ENCODE measurements at places on chromosomes 13 and 19.

DNA sequence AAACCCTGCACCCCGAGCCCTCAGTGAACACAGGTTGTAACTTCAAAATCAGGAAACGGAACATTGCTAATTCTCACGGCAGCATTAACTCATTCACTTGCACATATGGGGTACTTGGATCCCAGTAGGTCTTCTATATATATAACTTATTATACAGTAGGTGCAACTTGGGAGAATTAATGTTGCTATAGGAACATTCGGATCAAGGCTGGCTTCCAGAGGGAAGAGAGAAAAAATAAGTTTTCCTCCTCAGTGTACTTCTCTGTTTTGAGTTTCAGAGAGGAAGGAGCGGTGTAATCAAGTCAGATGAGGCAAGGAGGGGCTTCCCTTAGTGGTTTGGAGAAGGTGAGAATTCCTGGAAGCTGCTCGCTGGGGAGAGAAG lies 90.9 kb upstream of the ZNF507 start:
- DNase-seq = no peak

GRCh38 chr19:343451-343931 lies 1.1 kb downstream of the MIER2 start:
- no peak for DNase-seq

DNA sequence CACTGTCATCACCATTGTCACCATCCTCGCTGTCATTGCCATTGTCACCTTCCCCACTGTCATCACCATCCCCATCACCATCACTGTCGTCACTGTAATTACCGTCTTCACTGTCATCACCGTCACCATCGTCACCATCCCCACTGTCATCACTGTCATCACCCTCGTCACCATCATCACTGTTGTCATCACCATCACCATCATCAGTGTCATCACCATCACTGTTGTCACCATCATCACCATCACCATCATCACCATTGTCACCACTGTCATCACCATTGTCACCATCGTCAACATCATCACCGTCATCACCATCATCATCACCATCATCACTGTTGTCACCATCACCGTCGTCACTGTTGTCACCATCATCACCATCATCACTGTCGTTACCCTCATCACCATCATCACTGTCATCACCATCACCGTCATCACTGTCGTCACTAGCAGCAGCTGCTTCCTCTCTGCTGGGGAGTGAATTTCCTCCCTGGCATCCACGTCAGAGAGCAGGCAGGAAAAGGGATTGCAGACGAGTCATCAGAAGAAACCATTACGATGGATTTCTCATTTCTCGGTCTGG lies 27.3 kb downstream of the TMEM255B start:
- no peak for DNase-seq

- DNase-seq = no peak
These were observed 6.8 kb upstream of the ERF start for GRCh38 chr19:42261763-42262162.

DNA sequence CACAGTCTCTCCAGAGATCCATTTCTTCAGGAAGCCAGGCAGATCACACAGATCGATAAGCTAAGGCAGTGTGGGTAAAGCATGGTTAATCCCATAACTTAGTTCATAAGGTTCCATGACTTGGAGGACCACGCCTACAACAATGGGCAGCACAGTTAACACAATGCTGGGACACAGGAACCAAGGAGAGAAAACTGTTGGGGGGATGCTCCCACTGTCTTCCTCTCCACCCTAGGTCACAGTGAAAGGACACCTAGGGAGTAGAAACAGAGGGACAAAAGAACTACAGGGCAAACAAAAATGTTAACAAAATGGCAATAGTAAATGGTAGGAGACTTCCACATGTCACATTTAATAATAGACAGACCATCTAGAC lies 20.8 kb upstream of the ZNF181 start:
- no peak for DNase-seq

DNA sequence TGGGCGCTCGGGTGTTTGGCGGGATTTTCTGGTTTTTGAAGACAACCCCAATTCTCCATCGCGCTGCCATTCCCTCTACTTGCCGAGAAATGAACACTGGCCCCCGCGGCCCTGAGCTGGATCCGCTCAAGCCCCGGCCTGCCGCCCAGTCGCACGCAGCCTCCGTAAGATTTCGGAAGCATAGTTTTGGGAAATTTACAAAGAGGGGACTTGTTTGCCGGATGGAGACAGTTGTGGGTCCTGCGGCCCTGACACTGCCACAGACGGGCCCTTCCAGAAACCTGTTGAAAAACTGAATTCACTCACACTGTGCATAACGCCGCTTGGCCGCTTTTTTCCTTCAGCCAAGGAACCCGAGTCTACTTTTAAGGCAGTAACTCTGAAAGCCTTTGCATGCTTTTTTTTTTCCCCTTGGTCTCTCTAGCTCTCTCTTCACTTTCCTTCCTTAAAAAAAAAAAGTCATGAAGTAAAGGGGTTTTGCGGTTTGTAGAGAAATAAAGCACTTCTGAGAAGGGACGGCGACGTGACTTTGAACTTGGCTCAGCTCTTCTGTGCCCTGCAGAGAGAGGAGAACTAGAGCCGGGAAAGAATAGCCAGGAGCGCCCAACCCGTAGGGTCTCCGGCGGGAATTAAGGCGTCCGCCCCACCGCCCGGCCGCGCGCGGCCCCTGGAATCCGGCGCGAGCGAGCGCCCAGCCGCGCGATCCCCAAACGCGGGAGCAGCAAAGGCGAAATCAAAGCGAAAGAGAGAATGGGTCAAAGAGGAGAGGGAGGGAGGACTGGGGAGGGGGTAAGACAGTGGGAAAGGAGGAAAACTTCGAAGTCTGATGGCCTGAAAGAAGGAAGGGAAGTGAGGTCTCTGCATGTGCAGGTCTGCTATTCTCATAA lies 3.4 kb upstream of the ZIC2 start:
- no peak for DNase-seq

DNA sequence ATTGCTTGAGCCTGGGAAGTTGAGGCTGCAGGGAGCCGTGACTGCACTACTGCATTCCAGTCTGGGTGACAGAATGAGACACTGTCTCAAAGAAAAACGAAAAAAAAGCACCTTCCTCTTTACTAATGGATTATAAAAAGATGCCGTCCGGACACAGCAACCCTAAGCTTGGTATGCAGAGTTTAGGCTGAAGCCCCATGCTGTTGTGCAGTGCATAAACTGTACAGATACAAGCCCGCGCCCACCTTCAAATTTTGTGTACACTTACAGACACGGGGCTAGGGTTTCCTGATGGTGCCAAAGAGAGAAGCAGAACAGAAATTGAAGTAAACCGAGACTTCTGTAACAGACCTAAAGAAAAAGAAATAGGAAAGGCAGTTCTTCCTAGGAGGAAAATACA lies 9.0 kb downstream of the LPAR6 start:
- no peak for DNase-seq

GRCh38 chr19:558770-559439 lies 13.5 kb upstream of the BSG start:
- DNase-seq = no peak

- no peak for DNase-seq
These were observed 10.7 kb downstream of the SBNO2 start for GRCh38 chr19:1163283-1163933.

DNA sequence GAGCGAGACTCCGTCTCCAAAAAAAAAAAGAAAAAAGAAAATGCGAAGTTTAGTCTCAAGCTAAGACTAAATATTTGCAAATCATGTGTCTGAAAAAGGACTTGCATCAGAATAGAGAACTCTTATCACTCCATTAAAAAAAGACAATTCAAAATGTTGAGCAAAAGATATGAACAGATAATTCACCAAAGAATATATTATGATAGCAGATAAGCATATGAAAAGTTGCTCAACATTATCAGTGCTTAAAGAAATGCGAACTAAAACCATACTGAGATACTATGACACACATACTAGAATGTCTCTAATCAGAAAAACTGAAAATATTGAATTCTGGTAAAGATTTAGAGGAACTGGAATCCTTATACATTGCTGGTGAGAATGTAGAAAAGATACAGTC lies 38.7 kb upstream of the SACS start:
- no peak for DNase-seq

DNA sequence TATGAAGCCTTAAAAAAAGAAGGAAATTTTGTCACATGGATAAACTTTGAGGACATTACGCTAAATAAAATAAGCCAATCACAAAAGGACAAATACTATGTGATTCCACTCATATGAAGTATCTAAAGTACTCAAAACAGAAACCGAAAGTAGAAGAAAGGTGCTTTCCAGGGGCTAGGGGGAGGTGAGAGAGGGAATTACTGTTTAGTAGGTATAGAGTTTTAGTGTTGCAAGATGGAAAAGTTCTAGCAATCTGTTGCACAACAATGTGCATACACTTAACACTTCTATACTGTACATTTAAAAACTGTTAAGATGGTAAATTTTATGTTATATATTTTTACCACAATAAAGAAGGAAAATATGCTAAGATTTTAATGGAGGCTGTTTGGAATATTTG lies 83.0 kb downstream of the POLR1D start:
- no peak for DNase-seq

- no peak for DNase-seq
These were observed 494.9 kb downstream of the GPC6 start for GRCh38 chr13:93721483-93721882.

GRCh38 chr13:111184458-111185401 lies 69.6 kb downstream of the ARHGEF7 start:
- DNase-seq = peak; percentile 42

GRCh38 chr13:20848944-20849343 lies 53.6 kb downstream of the XPO4 start:
- DNase-seq = no peak

DNA sequence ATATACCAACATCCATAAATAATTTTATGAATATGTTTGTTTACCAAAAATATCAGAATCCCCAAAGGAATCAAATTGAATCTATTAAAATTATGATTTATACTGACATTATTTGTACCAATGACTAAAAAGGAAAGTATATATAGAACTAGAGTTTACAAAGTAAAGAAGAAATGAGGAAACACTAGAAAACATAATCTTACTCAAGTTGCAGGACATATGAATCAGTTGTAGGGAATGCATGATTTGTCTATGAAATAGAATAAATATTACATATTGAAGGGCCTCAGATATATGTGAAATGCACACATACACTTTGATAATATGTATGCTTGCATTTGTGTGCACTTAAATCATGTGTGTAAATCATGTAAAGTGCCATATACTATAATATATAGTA lies 1466.4 kb downstream of the EFNB2 start:
- no peak for DNase-seq

DNA sequence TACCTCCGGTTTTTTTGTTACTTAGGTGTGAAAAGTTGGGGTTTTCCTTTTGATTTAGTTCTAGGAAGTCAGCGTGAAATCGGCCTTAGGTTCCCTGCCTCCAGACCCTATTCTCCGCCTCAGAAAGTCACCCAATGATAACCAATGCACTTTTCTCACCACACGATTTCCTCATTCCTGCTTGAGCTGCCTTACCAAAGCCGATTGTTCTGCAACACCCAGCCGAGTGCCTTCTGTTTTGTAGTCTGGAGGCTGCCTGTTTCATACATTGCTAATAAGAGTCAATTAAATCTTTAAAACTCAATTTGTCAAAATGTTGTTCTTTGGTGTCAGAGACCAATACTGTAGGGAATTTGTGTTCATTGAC lies 39.7 kb downstream of the GJA3 start:
- no peak for DNase-seq

DNA sequence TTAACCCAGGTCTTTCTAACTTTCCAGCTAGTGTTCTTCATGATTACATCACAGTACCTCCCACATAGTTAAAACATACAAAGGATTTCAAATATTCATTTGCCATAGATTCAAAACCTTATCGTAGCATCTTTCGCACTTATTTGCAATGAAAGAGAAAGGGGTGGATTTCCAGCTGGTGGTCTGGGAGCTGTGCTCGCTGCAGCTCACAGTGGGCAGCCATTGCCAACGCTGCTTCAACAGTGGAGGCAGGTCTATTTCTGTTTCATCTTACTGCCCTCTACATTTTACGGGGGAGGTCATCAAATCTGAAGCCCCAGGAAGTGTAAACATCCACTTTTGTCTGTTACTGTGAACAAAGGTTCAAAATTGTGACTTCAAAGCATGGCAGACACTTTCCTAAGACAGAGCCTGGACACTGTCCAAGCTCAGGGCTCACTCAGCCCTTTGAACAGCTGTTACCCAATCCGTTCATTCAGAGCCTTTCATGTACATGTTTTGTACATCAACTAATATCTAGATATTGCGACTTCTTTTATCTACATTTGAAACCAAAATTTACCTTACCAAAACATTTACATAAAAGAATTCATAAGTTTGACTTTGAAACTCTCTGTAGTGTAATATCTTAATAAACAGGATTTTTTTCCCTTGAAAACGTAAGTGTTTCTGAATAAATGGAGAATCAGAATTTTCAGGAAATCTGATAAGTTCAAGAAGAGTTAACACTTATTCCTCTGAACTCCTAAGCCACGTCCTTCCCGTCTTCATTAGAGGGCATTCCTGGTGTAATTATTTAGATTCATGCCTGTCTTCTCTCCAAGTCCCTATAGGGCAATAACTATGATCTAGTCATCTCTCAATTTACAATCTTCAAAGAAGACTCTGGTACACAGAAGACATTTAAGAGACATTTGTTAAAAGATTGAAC lies 25.1 kb downstream of the STARD13 start:
- DNase-seq = no peak

DNA sequence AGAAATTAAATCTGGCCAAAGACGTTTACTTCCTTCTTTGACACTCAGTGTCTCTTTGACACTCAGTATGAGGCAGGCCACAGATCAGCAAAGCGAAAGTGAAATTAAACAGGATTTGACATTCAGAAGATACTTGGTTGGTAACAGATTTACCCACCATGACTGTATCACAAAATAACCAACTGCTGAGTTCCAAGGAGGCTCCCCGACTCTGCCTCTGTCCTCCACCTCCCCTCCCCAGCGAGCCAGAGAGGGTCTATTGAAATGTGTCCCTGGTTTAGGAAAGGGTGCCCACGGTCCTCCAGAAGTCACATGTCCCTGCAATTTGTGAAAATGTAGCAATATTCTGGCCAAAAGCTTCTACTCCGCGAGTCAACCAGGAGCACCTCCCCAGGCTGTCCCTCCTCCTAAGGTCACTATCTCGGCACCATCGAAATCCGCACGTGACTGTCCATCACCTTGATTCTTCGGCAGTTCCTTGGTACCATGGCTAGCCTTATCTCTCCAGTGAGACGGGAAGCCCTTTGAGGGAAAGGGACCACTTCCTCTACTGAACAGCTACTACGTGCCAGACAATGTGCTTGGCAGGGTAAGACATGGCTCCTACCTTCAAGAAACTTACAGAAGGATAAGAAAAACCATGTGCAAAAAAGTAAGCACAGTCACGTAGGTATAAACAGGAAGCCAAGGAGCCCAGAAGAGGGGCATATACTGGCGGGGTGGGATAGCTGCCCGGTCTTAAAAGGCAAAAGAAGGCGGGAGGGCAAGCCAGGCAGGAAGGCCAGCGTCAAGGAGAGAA lies 1.5 kb downstream of the N4BP2L1 start:
- peak; percentile 42 for DNase-seq

- peak; percentile 78 for DNase-seq
These were observed at the start of gene RINL for GRCh38 chr19:38877781-38878574. Gene RINL (minus strand): TSS chr19:38878275. CDS start chr19:38876742, 1,533 bp downstream.

- no peak for DNase-seq
These were observed 8.7 kb upstream of the UBAC2 start for GRCh38 chr13:99191900-99192399.

GRCh38 chr19:48713041-48713863 lies 6.3 kb downstream of the MAMSTR start:
- DNase-seq = peak; percentile 26
